Stimulated activated CD4-positive, alpha-beta T cell treated with anti-CD3 and anti-CD28 coated beads, Interleukin-1b, Interleukin-23, amount 100 ng/mL, for 48 hours (primary cell): ENCODE measurements at places on chromosomes 2 and 18.

DNA sequence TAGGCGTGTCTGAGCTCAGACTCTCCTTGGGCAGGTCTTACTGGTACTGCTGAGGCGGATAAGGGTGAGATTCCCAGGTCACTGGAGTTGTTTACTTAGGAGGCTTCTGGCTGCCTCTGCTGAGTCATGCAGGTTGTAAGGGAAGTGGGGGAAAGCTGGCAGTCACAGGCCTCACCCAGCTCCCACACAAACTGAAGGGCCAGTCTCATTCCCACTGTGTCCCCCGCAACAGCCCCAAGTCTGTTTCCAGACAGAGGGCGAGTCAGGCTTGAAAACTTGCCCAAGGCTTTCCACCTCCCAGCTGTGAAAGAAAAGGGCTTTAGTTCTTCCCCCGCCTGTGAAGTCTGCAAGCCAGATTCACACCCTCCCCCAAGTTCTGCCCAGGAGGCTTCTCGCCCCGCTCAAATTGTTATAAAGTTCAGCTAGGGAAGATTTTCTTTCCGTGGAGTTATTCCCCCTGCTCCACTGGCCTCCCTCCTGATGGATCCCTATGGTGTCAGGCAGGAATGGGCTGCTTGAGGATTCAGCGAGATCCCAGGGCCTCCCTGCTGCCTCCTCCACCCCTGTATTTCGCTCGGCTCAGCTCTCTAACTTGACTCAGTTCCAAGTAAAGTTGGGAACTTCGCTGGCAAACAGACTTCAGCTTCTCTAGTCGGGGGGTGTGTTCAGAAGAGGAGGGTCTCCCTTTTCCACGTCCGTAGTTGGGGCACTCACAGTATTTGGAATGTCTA, 248.6 kb downstream of the NR4A2 start:
- DNase-seq, result no peak

DNA sequence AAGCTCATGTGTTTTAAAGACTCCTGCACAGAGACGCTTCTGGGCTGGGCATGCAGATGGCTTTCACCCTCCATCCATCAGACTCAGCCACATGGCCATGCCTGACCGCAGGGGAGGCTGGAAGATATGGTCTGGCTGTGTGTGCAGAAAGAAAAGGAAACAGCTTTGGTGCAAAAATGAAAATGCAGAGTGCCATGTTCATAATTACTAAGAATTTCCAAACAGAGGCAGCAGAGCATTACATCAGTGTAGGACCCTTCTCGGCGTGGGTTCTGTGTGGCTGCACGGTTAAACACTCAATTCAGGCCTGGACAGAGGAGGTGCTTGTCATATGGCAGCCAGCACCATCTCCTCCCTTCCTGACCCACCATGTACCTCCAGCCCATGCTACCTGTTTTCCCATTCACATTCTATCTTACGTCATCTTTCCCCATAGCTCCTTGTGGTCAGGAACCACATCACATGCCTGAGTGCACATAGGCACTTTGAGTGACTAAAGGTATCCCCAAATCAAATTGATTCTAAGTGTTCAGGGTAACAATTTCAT, 200.3 kb upstream of the ID2 start:
- peak; percentile 52 for DNase-seq

- DNase-seq, result no peak
Observed at GRCh38 chr18:13183790-13184189, 34.8 kb upstream of the LDLRAD4 start.

DNA sequence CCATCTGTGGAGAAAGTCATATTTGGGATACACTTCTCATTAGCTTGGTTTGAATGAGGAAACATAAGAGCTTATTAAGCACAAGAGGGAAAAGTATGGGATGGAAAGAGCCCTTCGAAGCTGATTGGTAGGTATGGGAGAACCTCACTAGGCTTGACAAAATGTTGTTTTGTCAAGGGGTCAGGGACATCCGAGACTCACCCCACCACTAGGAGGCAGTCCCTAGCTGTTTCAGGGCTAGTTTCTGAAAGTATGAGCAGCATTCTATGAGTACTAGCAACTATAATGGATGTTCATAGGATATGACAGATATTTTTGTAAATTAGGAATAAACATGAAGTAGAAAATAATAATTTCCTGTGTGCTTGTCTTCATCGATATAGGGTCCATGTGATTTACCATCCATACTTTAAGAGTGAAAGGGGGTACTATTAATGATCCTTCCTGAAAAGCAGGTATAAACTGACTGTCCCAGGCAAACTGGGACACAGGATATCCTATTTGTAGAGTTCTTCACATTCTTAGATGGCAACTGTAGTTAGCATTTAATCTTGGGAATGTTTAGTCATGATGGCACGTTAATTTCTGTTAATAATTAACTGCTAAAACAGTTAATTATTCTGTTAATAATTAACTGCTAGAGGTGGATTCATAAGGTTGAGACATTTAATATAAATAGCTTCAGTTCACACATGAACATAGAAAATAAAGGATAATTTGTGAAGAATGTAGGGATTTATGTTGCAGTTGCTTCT, 28.4 kb downstream of the OTX1 start:
- no peak for DNase-seq

GRCh38 chr2:151518802-151519201, 109.1 kb downstream of the RIF1 start:
- DNase-seq, result no peak

- DNase-seq, result no peak
Observed at GRCh38 chr18:48831113-48831759, 119.5 kb downstream of the SMAD7 start.

GRCh38 chr2:215896921-215897320, 116.4 kb downstream of the MREG start:
- DNase-seq, result no peak

DNA sequence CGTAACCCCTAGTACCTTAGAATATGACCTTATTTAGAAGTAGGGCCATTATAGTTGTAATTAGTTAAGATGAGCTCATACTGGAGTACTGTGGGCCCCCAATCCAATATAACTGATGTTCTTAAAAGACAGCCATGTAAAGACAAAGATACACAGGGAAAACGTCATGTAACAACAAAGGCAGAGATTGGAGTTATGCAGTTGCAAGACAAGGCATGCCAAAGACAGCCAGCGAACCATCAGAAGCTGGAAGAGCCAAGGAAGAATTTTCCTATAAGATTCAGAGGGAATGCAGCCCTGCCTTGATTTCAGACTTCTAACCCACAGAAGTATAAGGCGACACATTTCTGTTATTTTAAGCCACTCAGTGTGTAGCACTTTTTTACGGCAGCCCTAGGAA, 55.9 kb upstream of the TLK1 start:
- DNase-seq, result no peak

DNA sequence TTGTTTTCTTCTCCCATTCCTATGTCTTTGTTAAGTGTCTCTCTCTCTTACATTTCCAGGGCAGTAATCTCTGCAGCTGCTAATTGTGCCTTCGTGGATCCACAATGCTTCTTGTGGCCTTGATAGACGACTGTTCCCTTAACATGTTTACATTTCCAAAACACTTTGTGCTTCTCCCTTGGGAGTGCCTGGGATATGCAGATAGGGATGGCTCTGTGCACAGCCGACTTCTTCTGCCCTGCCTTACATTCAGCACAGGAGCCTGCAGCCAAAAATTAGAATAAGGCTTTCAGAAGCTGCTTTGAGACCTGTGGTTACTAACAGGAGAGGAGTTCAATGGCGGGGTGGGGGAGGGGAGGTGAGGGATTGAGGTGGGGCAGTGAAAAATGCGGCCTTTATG, 328.9 kb downstream of the TDRD15 start:
- no peak for DNase-seq

- peak; percentile 74 for DNase-seq
Observed at GRCh38 chr2:201127570-201127969, 11.6 kb downstream of the CFLAR start.

- DNase-seq, result no peak
Observed at GRCh38 chr18:4987452-4988405, 209.3 kb downstream of the AKAIN1 start.

DNA sequence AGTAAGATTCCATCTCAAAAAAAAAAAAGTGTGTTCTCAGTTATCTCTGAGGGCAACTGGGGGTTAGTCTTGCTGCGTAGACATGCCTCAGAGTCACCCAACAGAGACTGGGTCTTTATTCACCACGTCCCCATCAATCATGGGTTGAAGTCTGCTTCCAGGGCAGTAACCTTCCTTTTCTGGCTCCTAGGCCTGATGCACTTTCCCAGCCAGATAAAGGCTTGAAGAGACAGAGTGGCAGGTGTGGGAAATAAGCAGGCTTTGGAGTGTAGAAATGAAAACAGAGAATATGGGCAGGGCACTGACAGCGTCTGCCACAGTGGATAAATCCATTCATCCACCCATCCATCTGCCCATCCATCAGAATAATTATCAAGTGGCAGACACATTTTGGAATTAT, 134.1 kb upstream of the LGALSL start:
- no peak for DNase-seq

GRCh38 chr2:101991721-101992145, at the start of gene IL1R2:
TSS of gene IL1R2 (plus strand) at chr2:101991960. CDS start at chr2:102008576, 16,616 bp downstream.
- DNase-seq, result no peak

- no peak for DNase-seq
Observed at GRCh38 chr18:36108196-36108595, 20.9 kb downstream of the SLC39A6 start.

- DNase-seq, result no peak
Observed at GRCh38 chr2:170843656-170844055, 27.0 kb downstream of the GAD1 start.

DNA sequence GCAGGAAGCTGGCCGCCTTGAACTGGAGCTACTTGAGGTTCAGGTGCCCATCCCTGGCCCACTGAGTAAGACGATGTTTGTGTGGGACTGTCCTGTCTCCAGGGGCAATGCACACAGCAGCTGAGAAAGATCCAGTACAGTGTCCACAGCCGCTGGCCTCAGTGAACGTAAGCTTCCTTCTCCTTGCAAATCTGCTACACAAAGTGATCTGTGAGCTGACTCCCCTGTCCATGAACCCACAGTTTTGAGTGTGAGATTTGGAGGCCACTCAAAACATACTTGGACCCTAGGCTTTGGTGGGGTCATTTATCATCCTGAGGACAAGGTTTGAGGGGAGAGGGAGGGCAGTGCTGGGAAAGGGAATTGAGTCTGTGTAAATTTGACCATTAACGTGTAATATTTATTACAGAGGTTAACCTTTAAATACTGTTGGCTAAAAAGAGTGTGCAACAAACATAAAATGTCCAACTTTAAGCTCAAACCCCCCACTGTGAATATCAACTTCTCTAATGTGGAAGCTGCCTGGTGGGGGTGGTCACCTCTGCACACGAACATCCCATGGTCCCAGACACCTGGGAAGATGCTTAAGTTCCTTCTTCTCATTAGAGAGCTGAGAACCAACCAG, 4.9 kb upstream of the CYS1 start:
- no peak for DNase-seq
